ENCODE measurements at places on chromosomes 5 and 9.

DNA sequence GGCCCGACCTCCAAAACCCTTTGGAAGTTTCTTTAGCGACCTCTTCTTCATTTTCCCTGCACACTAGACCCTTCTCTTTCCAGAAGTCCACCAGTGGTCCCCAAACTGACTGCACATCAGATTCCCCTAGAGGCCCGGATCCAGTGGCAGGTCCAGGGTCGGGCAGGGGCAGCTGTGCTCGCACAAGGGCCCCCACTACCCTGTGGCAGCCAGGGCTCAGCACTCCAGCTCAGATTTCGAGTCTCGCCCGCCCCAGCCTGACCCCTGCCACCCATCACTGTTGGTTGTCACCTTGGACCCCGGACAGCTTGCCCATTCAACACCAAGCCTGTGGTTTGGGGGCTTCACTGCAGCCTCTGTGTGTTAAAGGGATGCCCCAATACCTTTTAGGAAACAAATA is 7.8 kb upstream of the ZDHHC12 start:
- no peak for DNase-seq

- DNase-seq = no peak
These were observed 16.8 kb upstream of the CTSL start for GRCh38 chr9:87708986-87709728.

DNA sequence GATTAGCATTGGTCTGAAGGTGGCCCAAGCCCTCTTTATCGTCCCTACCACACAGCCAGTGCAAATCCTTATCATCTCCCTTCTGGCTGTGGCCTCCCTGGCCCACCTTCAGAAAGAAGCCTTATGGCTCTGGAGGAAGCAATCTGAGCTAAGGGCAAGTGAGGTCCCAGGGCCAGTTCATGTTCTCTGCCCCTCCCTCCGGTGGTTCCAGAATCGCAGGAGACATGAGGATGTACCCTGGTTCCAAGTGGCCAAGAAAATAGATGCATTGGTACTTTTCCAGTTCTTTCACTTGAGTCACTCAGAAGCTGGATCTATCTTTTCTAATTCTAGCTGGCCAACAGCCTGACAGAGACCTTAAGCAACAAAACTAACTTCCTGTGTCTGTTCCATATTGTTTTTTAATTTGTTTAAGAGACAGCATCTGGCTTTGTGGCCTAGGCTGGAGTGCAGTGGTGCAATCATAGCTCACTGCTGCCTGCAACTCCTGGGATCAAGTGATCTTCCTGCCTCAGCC is 60.7 kb downstream of the LHFPL2 start:
- no peak for DNase-seq

DNA sequence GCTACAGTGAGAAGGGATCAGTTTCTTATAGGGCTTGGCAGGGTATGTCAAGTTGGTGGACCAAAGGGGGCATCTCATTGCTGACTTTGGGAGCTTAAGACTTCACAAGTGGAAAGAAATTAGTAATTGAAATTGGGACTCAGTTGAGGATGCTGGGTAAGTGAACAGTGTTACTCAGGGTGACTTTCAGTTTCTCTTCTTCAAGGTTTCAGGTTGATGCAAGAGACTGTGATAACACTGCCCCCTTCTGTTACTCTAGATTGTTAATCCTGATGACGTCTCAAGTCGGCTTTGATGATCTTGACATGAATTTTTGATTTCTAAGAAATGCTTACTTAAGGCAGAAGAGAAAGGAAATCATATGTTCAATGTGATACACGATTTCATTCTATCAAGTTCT is 21.3 kb downstream of the KCTD16 start:
- peak; percentile 37 for DNase-seq

- DNase-seq = peak; percentile 76
These were observed 304.6 kb upstream of the DMRT1 start for GRCh38 chr9:536597-537511.

DNA sequence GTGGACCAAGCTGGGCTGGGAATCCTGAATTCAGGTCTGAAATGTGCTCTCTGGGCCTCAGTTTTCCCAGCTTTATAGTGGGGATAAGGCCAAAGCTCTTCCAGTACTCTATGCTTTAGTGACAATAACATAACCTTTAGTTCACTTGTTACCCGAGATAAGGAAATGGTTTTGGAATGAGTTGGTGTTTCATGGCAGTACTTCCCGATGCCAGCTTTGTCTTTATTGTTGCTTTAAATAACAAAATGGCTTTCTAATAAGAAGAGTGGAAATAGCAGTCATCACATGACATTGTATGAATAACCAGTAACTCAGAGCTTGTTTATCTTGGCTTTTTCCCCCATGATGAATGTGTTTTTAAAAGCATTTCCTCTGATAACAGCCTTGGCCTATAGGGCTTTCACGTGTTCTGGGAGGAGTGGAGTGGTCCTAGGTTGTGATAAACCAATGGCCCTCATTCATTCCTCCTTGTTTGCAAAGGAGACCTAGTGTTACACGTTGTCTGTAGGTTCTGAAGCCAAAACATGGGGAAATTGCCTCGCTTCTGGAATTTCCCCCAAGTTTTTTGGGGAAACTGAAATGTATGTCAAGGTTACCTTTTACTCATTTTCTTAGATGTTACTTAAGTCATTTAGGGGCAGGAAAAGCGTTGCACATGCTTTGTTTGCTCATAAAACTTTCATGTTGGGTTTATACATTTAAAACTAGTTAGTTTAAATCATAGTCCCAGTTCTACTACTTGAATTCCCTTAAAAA is 53.7 kb downstream of the ZNF618 start:
- no peak for DNase-seq
